Cortex of kidney (tissue), 1 donor: ENCODE measurements at places on chromosomes 13 and 19.

DNA sequence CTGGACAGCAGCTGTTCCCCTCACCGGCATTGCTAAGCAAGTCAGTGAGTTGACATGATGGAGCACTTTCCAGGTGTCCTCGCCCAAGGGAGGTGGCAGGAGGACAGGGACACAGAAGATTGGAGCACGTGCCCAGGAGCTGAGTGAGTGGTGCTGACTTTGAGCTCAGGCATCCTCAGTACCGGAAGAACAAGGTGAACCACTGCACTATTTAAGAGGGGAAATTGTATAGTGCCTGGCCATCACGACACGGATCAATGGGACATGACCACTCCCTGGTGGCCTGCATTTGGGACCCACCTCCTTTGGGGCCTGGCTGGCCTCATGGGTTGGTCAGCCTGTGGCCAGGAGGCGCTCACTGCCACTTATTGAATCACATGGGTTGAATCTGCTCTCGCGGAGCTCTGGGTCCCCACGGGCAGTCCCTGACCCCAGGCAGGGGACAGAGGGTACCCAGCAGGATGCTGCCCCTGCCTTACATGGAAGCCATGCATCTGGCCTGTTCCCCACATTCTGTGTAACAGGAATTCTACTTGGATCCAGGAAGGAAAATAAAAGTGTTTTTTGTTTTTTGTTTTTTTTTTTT is 206.9 kb upstream of the ZNF536 start:
- DNase-seq: no peak

- no peak for DNase-seq
These were observed 57.7 kb downstream of the ING1 start for GRCh38 chr13:110771194-110771593.

- DNase-seq: no peak
These were observed 290.1 kb downstream of the DCLK1 start for GRCh38 chr13:35841060-35841521.

DNA sequence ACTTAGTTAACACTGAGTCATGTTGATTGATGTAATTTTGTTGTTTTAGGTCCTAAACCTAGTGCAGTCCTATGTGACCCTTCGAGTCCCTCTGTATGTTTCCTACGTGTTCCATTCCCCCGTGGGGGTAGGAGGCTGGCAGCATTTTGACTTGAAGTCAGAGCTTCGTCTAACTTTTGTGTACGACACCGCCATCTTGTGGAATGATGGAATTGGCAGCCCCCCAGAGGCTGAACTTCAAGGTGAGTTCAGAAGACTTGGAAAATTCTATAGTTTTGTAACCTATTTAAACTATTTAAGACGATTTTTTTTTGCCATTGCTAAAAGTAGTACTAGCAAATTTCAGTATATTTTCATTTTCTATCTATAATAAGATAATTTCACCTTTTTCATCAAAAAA is 117.9 kb downstream of the STOML3 start:
- no peak for DNase-seq

DNA sequence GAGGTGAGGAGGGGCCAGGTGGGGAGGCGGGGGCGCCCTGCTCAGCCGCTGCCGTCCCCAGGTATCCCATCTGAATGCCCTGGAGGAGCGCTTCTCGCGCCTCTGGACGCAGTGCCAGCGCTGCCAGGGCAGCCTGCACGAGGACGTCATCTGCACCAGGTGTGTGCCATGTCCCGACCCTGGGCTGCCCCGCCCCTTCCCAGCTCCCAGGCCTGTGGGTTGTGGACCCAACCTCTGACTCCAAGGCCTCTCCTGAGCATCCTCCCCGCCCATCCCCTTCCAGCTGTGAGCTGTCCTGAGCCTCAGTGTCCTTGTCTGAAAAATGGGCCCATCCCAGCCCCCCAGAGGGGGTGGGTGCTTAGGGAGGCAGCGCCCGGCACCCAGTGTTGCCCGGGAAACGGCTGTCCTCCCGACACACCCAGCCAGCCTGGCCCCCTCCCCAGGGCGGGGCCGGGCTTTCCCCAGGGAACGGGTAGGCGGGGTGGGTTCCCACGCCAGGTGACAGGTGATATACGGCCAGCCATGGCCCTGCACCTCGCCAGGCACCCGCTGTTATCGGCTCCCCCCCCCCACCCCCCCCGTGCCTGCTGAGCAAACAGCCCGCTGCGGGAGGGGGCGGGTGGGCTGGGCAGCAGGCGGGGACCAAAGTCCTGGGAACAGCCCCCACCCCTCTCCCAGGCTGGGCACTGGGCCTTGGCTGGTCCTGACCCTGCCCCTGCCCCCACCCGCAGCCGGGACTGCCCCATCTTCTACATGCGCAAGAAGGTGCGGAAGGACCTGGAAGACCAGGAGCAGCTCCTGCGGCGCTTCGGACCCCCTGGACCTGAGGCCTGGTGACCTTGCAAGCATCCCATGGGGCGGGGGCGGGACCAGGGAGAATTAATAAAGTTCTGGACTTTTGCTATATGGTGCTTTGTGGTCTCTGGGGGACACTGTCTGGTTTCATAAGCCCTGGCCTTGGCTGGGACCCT is 1.3 kb upstream of the SPIB start:
- DNase-seq: no peak

GRCh38 chr13:110103534-110103933 is 203.4 kb downstream of the COL4A1 start:
- no peak for DNase-seq

DNA sequence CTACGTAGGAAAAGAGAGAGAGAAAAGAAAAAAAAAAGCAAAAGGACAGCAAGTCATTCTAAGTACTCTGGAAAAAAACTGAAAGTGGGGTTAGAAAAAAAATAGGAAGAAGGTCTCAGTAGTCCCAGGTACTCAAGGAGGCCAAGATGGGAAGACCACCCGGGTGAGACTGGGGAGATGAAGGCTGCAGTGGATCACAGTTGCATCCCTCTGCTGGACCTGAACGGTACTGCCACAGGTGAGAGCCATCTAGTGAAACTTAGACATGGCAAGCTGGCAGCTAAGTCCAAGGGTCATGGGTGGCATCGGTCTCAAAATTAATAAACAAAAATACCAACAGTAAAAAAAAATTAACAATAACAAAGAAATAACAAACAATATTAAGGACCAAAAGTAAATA is 41.0 kb upstream of the ZNF91 start:
- DNase-seq: no peak

DNA sequence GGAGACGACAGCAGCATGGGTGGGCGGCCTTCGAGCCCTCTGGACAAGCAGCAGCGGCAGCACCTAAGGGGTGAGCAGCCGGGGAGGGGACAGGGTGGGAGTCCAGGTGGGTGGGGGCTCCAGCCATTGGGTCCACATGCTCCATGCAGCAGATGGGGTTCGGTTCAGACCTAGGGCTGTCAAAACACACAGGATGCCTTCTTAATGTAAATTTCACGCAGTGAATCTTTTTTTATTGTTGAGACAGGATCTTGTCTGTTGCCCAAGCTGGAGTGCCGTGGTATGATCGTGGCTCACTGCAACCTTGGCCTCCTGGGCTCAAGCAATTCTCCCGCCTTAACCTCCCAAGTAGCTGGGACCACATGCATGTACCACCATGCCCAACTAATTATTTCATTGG is 15.9 kb downstream of the PGLS start:
- no peak for DNase-seq

DNA sequence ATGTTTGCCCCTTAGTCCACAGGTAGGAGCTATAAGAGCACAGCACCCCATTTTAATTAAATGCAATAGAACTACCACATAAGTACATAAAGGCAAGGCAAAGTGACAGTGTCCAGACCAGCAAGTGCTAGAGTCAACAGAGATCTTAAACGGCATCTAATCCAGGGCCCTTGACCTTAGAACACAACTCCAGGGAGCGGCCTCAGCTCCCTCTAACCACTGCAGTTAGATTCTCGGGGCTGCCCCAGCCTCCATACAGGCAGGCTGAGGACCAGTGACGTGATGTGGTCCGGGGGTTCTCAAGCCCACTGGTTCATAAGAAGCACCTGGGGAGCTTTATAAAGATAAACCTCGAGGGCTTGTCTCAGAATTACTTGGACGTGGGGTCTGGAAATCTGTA is 10.0 kb upstream of the ATP12A start:
- DNase-seq: no peak

DNA sequence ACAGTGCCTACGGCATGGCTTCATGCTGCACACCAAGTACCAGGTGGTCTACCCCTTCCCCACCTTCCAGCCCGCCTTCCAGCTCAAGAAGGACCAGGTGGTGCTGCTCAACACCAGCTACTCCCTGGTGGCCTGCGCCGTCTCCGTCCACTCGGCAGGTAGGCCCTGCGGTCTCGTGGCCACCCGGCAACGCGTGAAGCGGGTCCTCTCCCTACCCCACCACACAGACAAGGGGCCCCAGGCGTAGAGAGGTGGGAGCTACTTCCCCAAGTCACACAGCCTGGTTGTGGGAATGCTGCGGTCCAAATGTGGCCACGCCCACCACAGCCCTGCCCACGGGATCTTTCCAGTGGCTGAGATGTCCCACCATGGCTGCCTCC is 4.0 kb downstream of the DCAF15 start:
- DNase-seq: no peak

DNA sequence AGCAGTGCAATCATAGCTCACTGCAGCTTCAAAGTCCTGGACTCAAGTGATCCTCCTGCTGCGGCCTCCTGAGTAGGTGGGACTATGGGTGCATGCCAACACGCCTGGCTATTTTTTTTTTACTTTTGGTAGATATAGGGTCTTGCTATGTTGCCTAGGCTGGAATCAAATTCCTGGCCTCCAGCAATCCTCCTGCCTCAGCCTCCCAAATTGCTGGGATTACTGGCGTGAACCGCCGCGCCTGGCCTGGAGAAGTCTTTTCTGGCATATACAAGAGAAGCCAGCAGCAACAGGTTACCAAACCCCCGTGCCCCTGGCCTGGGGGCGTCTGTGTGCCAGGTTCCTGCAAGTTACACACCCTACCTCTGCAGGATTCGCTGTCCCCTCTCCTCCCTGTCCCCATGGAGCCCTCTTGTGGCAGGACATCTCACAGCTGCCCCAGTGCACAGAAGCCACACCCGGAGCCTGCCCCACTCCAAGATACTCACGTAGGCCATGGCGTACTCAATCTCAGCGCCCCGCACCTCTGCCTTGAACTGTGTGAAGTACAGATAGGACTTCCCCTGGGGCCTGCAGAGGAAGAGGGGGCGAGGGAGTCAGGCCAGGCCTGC is 9.9 kb downstream of the MYDGF start:
- no peak for DNase-seq

DNA sequence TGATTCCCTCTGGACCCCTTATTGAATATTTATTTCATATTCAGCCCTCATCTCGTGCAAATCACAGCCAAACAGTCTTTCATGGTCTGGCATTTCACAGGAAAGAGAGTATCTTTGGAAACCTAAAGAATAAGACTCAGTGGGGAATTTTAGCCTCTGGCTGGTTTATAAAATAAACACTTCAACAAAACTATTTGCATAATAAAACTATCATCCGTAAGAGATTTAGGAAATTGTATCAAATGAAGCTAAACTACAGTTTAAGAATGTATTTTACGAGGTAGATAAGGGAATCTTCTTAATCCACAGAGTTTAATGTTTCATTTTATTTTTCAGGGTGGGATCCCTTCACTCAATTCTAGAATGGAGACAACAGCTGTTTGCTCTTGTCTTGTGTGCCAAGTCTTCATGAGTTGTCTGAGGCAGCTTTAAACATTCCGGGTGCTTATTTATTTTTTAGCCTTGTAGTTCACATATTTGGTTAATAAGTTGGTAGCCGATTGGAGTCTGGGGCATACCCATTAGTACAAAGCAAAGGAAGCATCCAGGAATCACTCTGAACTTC is 634.4 kb upstream of the KLF12 start:
- no peak for DNase-seq

GRCh38 chr19:4213116-4213515 is 16.2 kb upstream of the EBI3 start:
- no peak for DNase-seq

DNA sequence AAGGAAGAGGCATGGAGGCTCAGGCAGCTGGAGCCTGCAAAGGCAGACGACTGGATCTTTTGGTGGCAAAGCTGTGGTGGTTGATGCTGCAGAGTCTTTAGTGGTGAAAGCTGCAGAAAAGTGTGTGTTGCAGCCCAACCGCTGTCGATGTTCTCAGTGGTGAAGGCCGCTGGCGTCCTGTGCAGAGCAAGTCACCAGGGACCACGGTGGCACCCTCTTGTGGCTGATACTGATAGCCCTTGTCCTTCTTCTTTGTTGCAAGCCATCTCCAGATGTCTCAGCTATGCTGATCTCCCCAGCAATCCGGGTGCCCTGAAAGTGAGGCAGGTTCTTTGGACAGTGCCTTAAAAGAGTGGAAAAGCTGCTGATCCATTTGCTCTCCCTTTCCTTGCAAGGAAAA is 610.9 kb upstream of the PCDH9 start:
- DNase-seq: no peak

DNA sequence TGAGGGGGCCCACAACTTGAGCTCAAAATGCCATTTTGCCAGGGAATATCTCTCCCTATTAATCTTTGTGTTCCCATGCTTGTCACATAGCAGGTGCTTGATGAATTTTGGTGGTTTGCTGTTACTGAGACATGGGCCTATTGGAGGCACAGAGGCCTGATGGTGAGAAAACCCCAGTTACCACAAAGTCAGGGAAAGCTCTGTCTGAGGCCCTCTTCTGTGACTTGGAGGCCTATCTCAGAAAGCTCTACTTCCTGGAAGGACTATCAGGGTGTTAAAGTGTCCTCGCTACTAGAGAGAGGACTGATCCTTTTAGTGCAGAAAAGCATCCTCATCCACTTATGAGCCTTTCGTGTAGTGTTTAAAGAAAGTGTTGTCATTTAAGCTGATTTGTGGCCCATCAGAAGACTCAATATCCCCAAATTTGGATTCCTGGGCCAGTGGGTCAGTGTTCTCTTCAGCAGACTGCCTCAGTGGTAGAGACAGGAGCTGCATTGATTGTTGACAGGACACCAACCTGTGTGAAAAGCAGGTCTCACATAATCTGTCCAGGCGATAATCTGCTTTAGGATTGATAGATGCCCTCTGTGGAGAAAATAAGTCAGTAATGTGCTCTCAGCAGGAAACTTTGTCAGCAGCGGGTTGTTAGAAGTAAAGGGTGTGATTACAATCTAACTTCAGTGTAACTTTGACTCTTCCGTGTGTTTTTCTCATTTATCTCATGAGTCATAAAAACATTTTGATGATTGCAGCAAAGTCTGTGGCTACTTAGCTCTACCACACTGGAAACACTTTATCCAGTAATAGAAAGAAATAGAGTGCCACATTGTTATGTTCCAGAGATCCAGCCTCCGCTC is 121.0 kb downstream of the AKAP11 start:
- no peak for DNase-seq

DNA sequence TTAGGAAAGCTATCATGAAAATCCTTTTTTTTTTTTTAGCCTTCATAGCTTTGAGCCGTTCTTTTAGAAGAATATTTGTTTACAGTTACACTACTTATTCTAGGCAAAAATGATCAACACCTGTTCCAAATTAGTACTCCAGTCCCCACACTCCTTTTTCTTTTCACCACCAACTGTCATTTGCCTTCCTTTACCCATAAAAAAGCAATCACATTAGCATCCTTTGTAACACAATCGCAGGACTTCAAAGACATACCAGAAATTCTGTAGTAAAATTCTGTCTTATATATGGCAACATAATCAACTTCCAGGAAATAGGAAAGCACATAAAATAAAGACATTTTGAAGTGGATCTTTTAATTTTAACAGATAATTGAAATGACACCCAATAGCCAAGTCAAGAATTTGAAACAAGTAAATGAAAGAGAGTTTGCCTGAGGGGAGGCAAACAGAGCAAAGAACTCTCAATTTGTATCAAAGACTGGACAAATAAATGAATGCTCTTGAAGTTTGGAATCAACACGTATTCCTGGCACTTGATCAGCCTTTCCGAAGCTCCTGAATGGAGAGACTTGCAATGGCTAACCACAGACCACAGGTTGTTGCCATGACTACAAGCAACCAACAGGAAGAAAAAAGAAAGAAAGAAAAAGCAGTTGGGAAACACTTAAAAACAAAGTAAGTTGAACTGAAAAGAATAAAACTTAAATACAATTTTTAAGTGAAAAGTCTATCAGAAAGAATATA is 206.8 kb downstream of the PCDH9 start:
- no peak for DNase-seq
